ENCODE measurements at places on chromosomes 1 and 21. TPM values are rescaled to one million over a fixed set of nuclear protein-coding genes. Genes with fewer than 3 reads are reported as not detected.

- DNase-seq: peak; percentile 50
Measured at GRCh38 chr1:204461331-204462228, 33.0 kb downstream of the PIK3C2B start.

- DNase-seq: no peak
Measured at GRCh38 chr1:162299018-162299417, 77.6 kb downstream of the SPATA46 start.

- no peak for DNase-seq
Measured at GRCh38 chr1:113941245-113941559, 12.1 kb downstream of the HIPK1 start.

DNA sequence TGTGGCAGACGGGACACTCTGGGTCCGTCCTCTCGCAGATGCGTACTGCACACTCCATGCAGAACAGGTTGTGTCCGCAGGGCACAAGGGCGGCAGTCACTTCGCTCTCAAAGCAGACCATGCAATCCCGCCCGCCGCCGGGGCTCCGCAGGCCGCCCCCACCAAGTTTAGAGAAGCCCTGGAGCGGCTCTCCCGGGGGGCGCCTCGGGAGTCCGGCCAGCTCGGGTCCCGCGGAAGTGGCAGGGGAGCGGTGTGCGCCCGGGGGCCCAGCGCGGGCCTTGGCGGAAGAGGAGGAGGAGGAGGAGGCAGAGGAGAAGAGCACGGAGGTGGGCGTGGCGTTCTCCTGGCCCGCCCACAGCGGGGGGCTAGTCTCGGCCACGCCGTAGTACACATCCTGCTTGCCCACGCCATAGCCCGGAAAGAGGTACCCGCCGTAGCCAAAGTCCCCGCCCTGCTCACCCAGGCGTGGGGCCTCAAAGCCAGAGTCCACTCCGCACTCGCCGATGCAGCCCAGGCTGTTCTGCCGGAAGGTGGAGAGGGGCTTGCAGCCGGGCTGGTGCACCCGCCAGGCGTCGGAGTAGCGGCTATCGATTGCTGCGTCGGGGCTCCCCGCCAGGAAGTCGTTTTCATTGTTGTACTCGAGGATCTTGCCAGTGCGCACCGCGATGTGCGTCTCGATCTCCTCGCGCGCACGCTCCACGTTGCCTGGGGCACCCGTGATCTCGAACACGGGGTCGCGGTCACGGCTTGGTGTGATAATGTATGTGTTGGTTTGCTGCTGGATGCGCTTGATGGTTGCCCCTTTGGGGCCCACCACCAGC lies 5.4 kb downstream of the MEX3A start:
- no peak for DNase-seq

GRCh38 chr1:213988507-213989001 lies 781 bp downstream of the PROX1 start:
- DNase-seq: no peak

DNA sequence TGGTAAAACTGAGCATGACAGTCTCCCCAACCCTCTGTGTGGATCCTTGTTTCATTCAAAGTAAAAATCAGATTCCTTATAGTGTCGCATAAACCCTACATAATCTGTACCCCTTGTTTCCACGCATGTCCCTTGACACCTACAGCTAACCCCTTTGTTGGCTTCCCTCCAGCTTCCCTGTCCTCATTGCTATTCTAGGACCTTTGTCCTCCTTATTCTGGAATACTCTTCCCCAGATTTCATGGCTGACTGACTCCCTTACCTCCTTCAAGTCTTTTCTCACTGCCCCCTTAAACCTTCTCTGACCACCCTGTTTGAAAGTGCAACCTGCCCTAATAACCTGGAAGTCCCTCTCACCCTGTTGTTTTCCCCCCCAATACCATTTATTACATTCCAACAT lies 4.0 kb downstream of the RNF11 start:
- no peak for DNase-seq

- DNase-seq: no peak
Measured at GRCh38 chr1:81174052-81174451, 626.7 kb upstream of the ADGRL2 start.

- DNase-seq: no peak
Measured at GRCh38 chr1:114037962-114038816, 58.9 kb downstream of the OLFML3 start.

- DNase-seq: no peak
Measured at GRCh38 chr1:219020846-219021245, 152.8 kb upstream of the LYPLAL1 start.

DNA sequence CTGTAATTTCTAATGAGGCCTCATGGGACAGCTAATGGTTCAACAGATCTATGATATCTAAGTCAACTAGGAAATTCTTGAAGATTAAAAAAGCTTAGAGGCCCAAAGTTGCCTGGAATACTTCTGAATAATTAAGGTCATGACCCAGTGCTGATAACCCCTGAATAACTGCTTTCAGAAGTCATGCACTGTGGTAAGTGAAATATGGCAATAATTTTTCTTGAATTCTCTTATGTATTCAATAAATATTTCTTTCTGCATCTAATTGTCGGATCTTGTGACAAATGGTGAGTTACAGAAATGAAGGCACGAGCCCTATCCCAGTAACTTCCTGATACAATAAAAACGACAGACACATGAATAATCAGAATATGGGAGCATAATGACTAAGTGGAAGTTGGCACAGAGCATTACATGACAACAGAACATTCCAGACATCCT lies 219.3 kb upstream of the GREM2 start:
- no peak for DNase-seq

DNA sequence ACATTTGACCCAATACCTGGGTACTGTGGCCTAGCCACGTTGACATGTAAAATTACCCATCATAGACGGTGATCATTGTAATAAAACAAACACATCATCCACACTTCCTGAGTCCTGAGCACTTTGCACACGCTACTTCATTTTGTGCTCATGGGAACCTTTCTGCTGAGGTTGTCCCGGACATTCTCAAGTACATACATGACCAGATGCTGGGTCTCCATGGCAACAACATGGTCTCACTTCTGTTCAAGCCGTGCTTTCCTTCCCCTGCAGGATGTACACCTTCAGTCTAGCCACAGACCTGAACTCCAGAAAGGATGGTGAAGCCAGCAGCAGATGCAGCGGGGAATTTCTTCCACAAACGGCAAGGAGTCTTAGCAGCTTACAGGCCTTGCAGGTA lies 22.7 kb downstream of the UBASH3A start:
- DNase-seq: no peak

DNA sequence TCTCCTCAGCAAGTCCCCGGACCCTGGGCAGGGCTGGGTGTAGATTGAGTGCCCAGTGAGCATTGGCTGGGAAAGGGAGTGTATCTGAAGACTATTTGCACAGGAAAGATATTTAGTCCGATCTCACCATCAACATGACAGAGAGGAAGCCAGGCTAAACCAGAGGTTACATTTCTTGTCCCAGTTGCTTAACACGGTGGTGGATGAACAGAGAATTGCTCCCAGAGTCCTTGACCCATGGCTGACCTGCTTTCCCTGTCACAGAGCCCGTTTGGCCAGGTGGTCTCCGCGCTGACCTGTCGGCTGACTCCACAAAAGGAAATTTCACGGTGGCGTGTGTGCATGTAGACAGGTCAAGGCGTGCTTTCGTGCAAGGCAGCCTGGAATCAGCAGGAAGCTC lies 83.5 kb downstream of the BEND5 start:
- DNase-seq: no peak

GRCh38 chr1:52641307-52641706 lies 8.3 kb downstream of the SHISAL2A start:
- no peak for DNase-seq

DNA sequence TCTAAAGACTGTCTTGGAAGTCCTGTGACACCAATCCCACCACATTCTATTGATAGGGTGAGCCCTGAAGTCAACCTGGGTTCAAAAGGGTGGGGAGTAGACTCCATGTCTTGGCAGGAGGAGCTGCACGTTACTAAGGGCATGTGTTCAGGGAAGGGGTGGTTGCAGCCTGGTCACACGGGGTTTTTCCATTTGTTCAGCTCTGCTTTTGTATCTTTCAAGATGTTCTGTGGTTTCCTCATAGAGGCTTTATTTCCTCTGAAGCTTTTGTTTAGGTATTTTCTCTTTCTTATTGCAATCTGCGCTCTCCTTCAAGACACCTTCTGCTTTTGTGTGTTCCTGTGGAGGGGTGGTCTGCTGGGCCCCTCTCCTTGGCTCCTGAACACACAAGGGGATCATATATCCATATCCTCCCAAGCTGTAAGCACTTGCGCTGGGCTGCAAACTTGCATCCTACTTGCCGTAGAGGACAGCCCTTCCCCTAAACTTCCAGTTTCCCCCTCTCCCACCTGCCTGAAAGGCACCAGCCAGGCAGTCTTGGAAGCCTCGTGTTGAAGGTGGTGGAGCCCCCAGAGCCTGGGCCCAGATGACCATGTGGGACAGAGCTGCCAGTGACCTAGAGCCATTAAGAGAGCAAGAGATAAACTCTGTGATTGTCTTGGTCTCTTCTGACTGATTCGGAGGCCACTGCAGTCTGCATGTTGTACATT lies 62.5 kb upstream of the TRAPPC10 start:
- DNase-seq: no peak

- DNase-seq: no peak
Measured at GRCh38 chr1:11434501-11434900, 44.5 kb upstream of the DISP3 start.

DNA sequence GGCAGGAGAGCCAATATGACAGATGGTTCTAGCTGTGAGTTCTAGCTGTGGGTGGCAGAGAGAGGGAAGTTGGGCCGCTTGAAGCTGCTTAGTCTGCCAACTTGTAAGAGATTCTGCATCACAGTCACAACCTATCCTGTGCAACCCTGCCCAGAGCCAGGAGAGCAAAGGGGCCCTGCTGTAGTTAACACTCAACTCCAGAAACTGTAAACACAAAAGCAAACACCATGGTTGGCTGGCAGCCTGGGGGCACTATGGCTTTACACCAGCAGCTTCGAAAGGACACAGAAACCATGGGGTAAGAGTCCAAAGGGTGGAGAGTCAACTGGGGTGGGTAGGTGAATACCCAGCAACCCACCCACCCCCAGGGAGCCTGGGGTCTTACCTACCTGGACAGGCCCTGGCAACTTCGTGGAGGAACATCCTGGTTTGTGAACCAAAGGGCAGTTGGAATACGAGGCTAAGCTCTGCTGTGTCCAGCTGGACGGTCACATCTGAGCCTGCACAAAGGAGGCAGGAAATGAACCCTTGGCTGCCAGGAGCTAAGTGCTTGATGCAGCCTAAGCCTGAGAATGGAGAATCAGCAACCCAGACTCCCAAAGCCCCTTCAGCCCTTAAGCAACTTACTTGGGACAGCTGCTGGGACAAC lies 6.4 kb downstream of the INPP5B start:
- no peak for DNase-seq

GRCh38 chr1:234911787-234912186 lies 216.8 kb downstream of the TOMM20 start:
- peak; percentile 22 for DNase-seq

DNA sequence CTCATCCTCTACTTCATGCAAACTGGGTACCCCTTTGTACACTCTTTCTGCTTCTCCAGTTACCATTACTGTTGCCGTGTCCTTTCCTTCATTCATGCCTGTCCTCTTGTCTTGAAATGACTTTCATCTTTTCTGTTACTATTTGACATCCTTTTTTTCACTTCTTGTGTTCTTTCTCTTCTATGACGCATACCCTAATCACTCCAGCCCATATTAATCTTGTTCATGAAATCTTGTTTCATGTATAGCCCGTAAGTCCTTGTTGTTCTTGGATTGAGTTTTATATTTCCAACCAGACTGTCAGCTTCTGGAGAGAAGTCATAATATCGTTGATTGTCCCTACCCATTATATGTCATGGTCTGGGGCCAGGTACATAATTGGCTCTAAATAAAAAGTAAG lies 126.1 kb downstream of the NOS1AP start:
- DNase-seq: no peak

GRCh38 chr1:85363521-85363920 lies 87.1 kb upstream of the BCL10 start:
- no peak for DNase-seq

- no peak for DNase-seq
Measured at GRCh38 chr1:193909406-193910082, 723.1 kb upstream of the B3GALT2 start.

Gene SH3BGR
- 1.7 TPM for total RNA-seq

Gene MYOG
- not detected for total RNA-seq

Gene OR10R2
- not detected for total RNA-seq

Gene TSPAN1
- 0.83 TPM for total RNA-seq

Gene SCYL3
- 11.1 TPM for total RNA-seq

Gene MORN1
- 6.3 TPM for total RNA-seq

Gene CCDC181
- total RNA-seq: not detected

Gene ZSWIM5
- total RNA-seq: 0.59 TPM

Data from activated CD4-positive, alpha-beta memory T cell treated with anti-CD3 and anti-CD28 coated beads for 36 hours (primary cell).